Mesenchymal stem cell (in vitro differentiated cells and primary cell): ENCODE measurements at places on chromosomes 7 and 10.
A peak's percentile ranks its signal among the peaks of the same experiment; 100 is the strongest.

DNA sequence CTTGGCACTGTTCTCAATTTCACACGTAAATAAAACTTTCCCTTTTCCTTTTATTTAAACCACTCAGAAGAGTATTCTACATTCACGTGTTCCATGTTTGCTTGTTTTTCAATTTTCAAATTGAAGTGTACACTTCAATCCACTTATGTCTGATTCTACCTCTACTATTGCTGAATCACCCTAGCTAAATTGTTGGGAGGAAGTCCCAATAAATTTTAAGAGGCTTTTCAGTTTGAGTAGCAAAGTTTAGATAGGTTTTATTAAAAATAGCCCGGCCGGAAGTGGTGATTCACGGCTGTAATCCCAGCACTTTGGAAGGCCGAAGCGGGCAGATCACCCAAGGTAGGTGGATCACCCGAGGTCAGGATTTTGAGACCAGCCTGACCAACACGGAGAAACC lies 1414.7 kb upstream of the CELF2 start:
- DNase-seq, result no peak
- no peak overlapping the region for H3K27ac ChIP-seq
- no peaks in the 10 kb centered on the region for H3K27me3 ChIP-seq
- no peaks in the 10 kb centered on the region for H3K36me3 ChIP-seq

- no peak for DNase-seq
- peaks cover 15% of the 10 kb centered on the region for H3K27me3 ChIP-seq
- no peak overlapping the region for H3K4me3 ChIP-seq
- H3K4me1 ChIP-seq, result peaks cover 21% of the 10 kb centered on the region
These were observed 8.7 kb upstream of the MYL7 start for GRCh38 chr7:44149571-44150465.

DNA sequence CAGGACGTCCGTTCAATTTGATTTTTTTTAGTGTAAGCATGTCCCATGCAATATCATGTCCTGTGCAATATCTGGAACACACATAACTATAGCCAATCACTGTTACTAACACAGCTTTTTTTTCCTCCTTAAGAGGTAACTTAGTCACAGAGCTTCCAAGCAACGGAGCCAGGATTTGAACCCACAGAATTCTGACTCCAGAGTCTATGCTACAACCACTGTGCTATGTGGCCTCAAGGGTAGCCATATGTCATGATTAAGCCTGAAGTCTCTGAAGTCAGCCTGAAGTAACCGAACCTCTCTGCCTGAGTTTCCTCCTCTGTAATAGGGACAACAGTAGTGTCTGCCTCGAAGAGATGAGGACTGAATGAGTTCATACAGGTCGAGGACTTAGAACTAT lies 42.2 kb upstream of the TCF7L2 start:
- peak; percentile 9 for DNase-seq
- no peaks in the 10 kb centered on the region for H3K27me3 ChIP-seq
- H3K4me1 ChIP-seq, result no peaks in the 10 kb centered on the region
- H3K27ac ChIP-seq, result no peak overlapping the region

GRCh38 chr10:75230600-75231038 lies 5.1 kb downstream of the COMTD1 start:
- peaks cover 66% of the 10 kb centered on the region for H3K36me3 ChIP-seq
- H3K27me3 ChIP-seq, result no peaks in the 10 kb centered on the region
- H3K4me3 ChIP-seq, result no peak overlapping the region
- H3K27ac ChIP-seq, result peak overlapping the region; percentile 19

- no peak for DNase-seq
- H3K4me1 ChIP-seq, result peaks cover 2% of the 10 kb centered on the region
- H3K36me3 ChIP-seq, result no peaks in the 10 kb centered on the region
- no peak overlapping the region for H3K4me3 ChIP-seq
- H3K27ac ChIP-seq, result no peak overlapping the region
- no peaks in the 10 kb centered on the region for H3K27me3 ChIP-seq
These were observed 64.7 kb downstream of the CDK14 start for GRCh38 chr7:90660819-90661218.

DNA sequence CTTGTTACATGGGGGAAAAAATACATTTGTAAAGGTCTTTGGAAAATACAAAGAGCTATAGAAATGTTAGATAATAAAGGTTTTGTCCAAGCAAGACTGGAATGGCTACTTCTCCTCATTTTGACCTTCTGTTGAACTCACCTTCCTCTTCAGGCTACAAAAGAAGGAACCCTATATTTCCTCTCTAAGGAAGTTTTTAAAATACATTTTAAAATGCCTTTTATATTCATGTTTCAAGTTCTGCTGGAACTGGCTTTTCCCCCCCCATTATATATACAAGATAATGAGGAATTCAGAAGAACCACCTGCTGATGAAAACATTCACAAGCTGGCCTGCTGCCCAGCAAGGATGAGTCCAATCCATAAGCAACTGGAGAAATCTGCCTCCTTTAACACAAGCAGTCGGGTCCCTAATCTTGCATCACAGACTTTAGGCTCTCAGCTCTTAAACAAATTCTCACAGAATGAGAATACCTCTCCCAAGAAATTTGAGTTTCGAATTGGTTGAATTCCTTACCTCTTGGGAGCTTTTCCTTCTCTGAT lies 44.6 kb downstream of the MTERF1 start:
- no peaks in the 10 kb centered on the region for H3K27me3 ChIP-seq
- H3K4me3 ChIP-seq, result no peak overlapping the region
- no peak overlapping the region for H3K27ac ChIP-seq

DNA sequence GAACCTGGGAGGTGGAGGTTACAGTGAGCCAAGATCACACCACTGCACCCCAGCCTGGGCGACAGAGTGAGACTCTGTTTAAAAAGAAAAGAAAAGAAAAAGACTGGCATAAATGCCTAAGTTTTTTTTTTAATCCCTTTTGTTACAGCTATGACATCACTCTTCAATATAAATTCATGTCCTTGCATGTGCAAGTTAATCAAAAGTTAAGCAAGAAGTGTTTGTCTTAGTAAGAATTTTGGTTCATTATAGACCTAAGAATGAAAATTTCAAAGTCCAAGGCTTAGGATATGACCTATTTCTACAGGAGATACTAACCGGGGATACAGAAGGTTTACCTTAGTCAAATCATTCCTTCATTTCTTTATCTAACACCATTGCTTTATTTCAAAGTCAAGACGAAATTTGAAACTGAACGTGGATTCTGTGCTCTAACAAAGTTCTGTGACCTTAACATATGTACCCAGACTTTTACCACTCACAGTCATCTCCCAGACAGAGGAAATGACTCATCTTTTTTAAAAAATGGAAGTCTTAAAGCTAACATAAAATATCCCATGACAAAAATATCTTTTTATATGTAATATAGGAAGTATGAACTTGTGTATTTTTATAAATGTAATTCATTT lies 29.3 kb upstream of the ITGB8 start:
- H3K4me1 ChIP-seq, result peaks cover 4% of the 10 kb centered on the region
- H3K27me3 ChIP-seq, result no peaks in the 10 kb centered on the region
- H3K4me3 ChIP-seq, result no peak overlapping the region
- H3K27ac ChIP-seq, result no peak overlapping the region

- no peak for DNase-seq
- H3K27me3 ChIP-seq, result peaks cover 16% of the 10 kb centered on the region
- H3K4me3 ChIP-seq, result no peak overlapping the region
- no peaks in the 10 kb centered on the region for H3K4me1 ChIP-seq
- H3K36me3 ChIP-seq, result no peaks in the 10 kb centered on the region
These were observed 118.0 kb downstream of the COBL start for GRCh38 chr7:51198654-51199053.

- peak; percentile 56 for DNase-seq
- peaks cover 4% of the 10 kb centered on the region for H3K4me1 ChIP-seq
- no peaks in the 10 kb centered on the region for H3K36me3 ChIP-seq
- peak overlapping the region; percentile 69 for H3K4me3 ChIP-seq
- no peaks in the 10 kb centered on the region for H3K27me3 ChIP-seq
- peak overlapping the region; percentile 28 for H3K27ac ChIP-seq
These were observed 538 bp downstream of the TFAM start for GRCh38 chr10:58385784-58386112.

DNA sequence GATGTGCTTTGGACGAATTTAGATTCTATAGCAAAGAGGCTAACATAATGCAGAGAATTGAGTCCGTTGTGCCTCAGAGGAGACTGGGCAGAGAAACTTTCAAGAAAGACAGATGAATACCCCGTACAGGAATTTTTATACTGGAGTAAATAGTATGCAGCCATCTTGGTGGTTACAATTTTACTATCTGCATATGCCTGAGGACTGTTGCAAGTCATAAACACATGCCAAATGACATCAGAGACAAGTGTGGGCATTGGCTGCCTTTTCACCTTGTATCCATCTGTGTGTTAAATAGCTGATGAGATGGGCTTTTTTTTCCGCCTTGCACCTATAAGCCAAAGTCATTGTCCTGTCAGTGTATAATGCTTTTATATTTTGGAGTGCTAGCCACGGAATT lies 267.5 kb upstream of the SP4 start:
- no peak overlapping the region for H3K4me3 ChIP-seq
- H3K36me3 ChIP-seq, result no peaks in the 10 kb centered on the region
- H3K27me3 ChIP-seq, result no peaks in the 10 kb centered on the region
- no peak overlapping the region for H3K27ac ChIP-seq
- H3K4me1 ChIP-seq, result no peaks in the 10 kb centered on the region

DNA sequence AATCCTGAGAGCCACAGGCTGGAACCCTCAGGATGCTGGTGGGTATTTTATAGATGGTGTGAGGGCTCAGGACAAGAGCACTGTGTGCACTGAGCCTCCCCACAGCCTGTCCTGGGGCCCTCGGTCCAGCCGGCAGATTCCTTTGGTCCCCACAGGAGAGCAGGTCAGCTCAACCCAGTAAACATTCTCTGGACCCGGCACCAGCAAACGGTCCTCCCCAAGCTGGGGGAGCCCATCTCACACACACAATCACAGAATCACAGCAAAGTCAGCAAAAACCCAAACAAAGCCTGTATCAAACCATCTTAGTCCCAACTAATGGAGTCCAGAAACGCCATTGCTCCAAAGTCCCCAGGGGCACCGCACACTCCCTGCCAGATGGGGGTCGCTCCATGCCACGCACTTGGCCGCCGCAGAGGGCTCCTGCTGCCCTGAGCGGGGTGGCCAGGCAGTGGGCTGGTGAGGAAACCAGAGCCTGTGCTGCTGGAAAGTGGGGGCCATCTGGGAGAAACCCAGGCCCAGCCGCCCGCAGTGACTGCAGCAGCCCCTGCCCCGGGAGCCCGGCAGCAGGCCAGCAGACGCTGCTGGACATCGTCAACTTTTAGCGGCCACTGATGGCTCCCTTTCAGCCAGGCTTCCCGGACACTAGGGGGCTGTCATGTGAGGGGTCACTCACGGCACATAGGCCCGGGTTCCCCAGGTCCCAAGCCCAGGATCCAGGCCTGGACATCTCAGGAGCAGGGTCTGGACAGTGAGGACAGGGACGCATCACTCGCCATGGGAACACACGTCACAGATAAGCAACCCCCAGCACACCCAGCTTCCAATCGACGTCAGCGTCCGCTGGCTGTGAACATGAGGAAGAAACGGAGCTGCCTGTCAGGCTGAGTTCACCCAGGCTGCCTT lies 52.6 kb downstream of the DPYSL4 start:
- H3K36me3 ChIP-seq, result peaks cover 11% of the 10 kb centered on the region
- H3K4me1 ChIP-seq, result peaks cover 3% of the 10 kb centered on the region
- H3K4me3 ChIP-seq, result no peak overlapping the region
- DNase-seq, result peak; percentile 60

GRCh38 chr7:101935521-101936141 lies 118.2 kb downstream of the CUX1 start:
- no peak for DNase-seq
- H3K36me3 ChIP-seq, result peaks cover 10% of the 10 kb centered on the region
- H3K27me3 ChIP-seq, result no peaks in the 10 kb centered on the region
- peaks cover 23% of the 10 kb centered on the region for H3K4me1 ChIP-seq
- no peak overlapping the region for H3K4me3 ChIP-seq

DNA sequence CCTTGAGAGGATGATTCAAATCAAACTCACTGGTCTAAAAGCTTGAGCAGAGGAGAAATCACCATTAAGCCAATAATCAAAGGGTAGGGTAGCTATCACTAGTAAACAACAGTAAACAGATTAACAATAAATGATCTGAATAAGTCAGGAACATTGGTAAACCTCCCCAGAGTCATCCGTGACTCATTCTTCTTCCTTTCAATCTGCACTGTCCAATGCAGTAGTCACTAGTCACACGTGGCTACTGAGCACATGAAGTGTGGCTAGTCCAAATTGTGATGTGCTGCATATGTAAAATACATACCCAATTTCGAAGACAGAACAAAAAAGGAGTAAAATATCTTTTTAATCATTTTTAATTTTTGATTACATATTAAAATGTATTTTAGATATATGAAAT lies 64.0 kb downstream of the ERCC6 start:
- DNase-seq, result no peak
- no peak overlapping the region for H3K4me3 ChIP-seq
- H3K27ac ChIP-seq, result no peak overlapping the region
- H3K4me1 ChIP-seq, result no peaks in the 10 kb centered on the region

DNA sequence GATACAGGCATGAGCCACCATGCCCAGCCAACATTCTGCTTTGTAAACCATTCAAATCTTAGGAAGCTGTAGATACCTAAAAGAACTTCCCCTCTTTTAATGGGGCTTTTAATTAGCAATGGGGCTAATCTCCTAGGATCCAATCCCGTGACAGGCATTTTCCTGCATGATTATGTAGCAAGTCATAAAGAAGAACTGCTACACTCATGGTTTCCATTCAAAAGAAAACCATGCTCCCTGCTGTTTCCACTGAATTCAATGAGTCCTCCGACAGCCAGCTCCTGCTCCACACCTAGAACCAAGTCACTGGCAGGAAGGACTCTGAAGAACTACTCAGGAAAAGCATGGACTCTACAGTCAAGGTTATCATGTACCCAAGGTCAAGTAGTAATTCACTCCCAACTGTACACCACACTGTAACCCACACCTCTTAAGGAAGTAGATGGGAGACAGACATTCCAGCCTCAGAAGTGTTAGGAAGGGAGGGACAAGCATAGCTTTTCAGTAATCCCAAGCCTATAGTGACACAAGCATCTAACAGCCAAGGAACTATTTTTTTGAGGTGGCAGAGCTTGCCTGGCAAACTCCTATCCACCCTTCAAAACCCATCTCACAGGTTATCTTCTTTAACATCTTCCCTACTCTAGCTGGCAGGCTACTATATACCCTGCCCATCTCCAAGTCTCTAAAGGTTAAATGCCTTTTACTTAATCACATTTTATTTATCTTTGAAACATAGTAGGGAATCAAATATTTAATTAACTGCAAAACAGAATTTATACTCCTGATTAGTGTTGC lies 47.5 kb downstream of the CTBP2 start:
- H3K4me1 ChIP-seq, result peaks cover 10% of the 10 kb centered on the region
- DNase-seq, result peak; percentile 27
- H3K27me3 ChIP-seq, result no peaks in the 10 kb centered on the region
- no peak overlapping the region for H3K4me3 ChIP-seq
- peaks cover 25% of the 10 kb centered on the region for H3K36me3 ChIP-seq
- H3K27ac ChIP-seq, result no peak overlapping the region

GRCh38 chr10:102856758-102857424 lies 2.8 kb downstream of the BORCS7 start:
- no peak overlapping the region for H3K4me3 ChIP-seq
- no peaks in the 10 kb centered on the region for H3K27me3 ChIP-seq
- peaks cover 2% of the 10 kb centered on the region for H3K4me1 ChIP-seq
- DNase-seq, result no peak
- no peaks in the 10 kb centered on the region for H3K36me3 ChIP-seq
- no peak overlapping the region for H3K27ac ChIP-seq

- no peak overlapping the region for H3K27ac ChIP-seq
- peak; percentile 18 for DNase-seq
- H3K36me3 ChIP-seq, result peaks cover 37% of the 10 kb centered on the region
These were observed 558 bp downstream of the TCTN3 start for GRCh38 chr10:95693071-95693667.

- no peak overlapping the region for H3K4me3 ChIP-seq
- peaks cover 2% of the 10 kb centered on the region for H3K36me3 ChIP-seq
- H3K27ac ChIP-seq, result no peak overlapping the region
- H3K4me1 ChIP-seq, result peaks cover 1% of the 10 kb centered on the region
- DNase-seq, result no peak
- H3K27me3 ChIP-seq, result no peaks in the 10 kb centered on the region
These were observed 13.5 kb downstream of the PTPN12 start for GRCh38 chr7:77550586-77550985.
